NCI-H1048 (cell line): ENCODE measurements at places on chromosomes 16 and 17.

DNA sequence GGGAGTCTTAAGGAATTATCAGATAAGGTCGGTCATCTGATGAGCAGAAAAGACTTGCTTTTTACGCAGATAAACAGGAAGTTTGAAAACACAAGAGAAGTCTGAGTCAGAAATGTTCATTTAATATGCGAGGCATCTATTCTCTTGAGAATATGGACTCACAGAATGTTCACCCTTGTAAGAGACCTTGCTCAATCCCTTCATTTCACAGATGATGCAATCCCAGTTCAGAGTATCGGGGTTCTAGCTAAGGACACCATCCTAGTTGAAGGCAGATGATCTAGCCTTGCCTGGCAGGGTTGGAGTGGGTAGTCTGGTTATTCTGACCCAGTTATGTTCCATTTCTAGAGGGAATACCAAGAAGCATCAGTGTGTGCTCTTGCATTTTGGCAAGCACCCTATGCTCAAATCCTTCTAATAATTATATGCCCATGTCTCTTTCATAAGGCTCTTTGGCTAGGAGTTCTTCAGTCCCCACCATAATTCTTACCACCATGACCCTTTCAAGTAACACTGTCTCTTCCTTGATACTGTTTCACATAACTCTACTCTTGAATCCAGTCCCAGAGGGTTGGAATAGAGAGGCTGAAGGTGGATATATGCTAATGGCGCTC, 42.5 kb downstream of the YPEL2 start:
- DNase-seq: no peak

- no peak for DNase-seq
Measured at GRCh38 chr16:81558444-81559175, 114.0 kb downstream of the CMIP start.

DNA sequence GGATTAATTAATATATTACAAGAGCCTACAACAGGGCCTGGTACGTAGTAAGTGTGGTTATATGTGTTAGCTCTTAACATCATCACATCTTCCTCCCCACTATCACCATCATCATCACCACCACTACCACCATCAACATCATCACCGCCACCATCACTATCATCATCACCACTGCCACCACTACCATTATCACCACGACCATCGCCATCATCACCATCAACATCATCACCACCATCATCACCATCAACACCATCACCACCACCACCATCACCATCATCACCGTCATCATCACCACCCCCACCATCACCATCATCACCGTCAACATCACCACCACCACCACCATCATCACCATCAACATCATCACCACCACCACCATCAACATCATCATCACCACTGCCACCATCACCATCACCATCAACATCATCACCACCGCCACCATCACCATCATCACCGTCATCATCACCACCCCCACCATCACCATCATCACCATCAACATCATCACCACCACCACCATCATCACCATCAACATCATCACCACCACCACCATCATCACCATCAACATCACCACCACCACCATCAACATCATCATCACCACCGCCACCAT, 7.8 kb upstream of the IL4R start:
- no peak for DNase-seq

DNA sequence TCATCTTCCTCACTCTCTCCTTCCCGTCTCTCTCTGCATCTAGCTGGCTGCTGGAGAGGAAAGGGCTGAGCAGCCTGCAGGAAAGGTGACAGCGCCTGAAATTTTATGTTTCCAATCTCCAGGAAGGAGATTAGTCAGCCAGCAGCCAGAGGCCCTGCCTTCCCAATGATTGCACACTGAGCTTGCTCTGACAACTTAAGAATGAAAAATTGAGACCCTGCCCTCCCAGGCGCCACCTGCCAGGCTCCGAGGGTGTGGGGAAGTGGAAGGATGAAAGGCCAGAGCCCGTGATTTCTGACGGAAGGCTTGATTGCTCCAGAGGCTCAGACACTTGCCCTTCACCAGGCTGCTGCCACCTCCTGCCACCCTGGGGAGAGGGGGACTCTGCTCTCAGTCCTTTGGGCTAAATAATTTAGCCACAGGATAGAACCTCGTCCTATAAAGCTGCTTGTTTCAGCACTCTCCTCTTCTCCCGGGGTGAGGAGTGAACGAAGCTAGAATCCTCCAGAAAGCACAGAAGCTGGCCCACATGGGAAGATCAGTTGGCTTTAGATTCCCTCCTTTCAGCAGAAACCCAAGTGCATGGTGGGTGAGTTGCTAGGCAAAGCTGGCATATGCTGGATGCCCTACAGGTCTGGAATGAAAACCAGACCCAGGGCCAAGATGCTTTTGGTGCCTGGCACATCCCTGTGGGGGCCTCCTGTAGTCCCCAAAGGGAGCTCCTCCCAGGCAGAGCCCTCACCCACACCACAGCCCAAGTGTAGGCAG, 33.5 kb downstream of the GRIN2C start:
- DNase-seq: no peak

- DNase-seq: no peak
Measured at GRCh38 chr16:79717333-79718137, 117.0 kb upstream of the MAF start.
